Muscle of arm (tissue), 14 donors: ENCODE measurements at places on chromosomes 12 and 14. TPM values are rescaled to one million over a fixed set of nuclear protein-coding genes. Genes with fewer than 3 reads are reported as not detected.

- DNase-seq: no peak
These were observed 43.0 kb downstream of the ITPR2 start for GRCh38 chr12:26789731-26790644.

DNA sequence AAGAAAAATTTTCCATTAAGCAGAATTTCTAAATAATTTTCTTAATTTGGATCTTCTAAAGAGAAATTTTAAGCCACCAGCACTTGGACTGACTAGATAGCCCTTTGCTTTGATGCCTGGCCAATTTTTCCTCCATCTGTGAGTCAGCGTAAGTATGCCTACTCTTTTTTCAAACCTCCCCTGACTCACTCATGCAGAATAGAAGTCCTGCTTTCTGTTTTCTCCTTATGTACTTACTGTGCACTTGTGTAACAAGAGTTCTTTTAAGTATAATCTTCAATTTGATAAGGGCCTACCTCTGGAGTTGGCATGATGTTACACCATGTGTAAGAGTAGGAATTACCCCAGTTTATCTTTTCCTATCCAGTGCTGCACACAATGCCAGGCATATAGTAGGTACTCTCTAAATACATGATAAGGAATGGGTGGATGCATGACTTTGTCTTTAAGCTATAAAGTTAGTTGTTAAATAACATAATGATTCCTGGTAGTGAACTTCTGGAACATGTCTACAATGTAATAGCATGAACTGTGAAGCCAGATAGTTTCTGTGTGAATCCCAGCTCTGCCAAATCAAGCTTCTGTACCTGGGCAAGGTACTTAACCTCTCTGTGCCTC lies 329.6 kb downstream of the TMTC2 start:
- DNase-seq: peak; percentile 59

- no peak for DNase-seq
These were observed 141.3 kb downstream of the PRKCH start for GRCh38 chr14:61462566-61463193.

DNA sequence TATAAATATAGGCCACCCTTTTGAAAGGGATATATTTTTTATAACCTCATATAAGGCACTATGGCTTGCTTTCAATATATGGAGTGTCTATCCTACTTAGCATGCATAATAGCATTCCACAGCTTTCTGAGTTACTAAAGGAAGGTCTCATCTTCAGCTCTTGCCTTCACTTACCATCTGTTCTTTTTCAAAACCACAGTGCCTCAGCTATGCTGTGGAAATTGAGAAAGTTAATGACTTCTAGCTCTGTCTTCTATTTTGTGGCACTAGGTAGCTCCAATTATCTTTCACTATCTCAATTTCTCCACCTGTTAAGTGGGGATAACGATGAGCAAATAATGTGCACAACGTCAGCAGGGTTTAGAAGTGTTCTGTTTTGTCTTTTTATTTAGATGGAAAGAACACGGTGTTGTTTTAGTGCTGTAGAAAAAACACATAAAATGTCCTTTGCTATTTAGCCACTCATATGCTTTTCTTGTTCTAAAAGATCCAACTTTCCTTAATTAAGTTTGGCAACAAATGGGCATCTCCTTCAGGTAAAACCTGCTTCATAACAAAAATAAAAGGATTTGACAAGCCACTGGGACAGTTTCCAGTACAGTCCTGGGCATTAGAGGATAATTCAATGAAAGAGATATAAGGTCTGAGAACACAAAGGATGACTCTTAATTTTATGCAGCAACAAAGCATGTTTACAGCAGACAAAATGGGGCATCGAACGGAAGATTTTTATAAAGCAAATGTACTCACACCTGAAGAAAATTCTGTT lies 462.0 kb upstream of the SYT1 start:
- DNase-seq: no peak

- no peak for DNase-seq
These were observed 4.9 kb upstream of the YEATS4 start for GRCh38 chr12:69354556-69355187.

GRCh38 chr14:89892953-89893352 lies 61.6 kb downstream of the EFCAB11 start:
- DNase-seq: no peak

- DNase-seq: no peak
These were observed 116.4 kb upstream of the ATF1 start for GRCh38 chr12:50647479-50647878.

Gene ZC2HC1C
- 1.5 TPM for polyA plus RNA-seq

Gene IPO8
- 25.2 TPM for polyA plus RNA-seq

- DNase-seq: no peak
These were observed 11.6 kb downstream of the TNS2 start for GRCh38 chr12:53061404-53062010.

Gene EFS
- polyA plus RNA-seq: 63.3 TPM

DNA sequence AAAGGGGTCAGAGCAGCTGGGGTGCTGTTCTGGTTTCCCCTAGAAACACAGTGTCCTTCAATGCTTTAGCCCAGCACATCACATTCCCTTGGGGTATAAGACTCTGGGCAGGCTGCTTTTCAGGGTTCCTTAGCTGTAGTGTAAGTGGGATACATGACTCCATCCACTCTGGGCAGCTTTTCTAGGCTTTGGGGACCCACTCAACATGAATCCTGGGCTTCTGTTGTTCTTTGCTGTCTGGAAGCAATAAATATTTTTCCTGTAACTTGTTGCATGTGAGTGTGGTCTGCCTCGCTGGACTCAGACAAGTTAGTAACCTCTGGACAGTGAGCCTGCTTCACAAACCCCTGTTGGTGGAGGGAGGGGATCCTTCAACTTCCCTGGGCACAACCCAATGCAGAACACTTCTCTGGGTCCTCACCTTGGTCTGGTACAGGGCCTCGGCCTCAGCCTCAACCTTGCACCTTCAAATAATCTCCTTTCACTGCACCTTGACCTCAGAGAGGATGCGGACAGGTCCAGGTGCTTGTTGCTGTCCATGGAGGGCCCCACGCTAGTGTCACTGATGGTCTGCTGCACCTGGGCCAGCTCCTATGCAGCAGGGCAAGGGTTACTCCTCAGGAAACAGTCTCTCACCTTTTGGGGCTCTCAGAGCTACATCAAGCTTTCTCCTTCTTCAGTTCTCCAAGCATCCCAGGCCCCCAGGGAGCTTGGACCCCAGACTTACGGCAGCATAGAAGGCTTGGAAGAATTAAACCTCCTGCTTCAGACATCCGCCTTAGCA lies 13.5 kb upstream of the KRT73 start:
- no peak for DNase-seq

GRCh38 chr14:22845821-22846625 lies 9.6 kb downstream of the MMP14 start:
- no peak for DNase-seq

- no peak for DNase-seq
These were observed 52.9 kb downstream of the C12orf42 start for GRCh38 chr12:103442822-103443221.

DNA sequence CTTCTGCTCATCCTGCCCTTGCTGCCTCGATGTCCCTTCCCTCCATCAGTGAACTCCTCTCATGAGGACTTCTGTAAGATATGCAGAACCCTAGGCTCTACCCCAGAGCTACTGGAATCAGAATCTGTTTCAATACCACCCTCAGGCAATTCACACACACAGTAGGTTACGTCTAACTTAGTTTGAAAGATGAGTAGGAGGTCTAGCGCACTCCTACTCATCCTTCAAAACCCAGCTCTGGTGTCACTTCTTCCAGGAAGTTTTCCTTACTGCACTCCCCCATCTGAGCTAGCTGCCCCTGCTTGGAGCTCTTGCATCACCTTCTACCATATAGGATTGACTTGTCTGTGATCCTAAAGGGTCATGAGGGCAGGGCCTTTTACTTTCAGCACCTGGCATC lies 56.4 kb upstream of the DICER1 start:
- no peak for DNase-seq
